Endodermal cell (in vitro differentiated cells): ENCODE measurements at places on chromosomes 4 and X.
A peak's percentile ranks its signal among the peaks of the same experiment; 100 is the strongest.

DNA sequence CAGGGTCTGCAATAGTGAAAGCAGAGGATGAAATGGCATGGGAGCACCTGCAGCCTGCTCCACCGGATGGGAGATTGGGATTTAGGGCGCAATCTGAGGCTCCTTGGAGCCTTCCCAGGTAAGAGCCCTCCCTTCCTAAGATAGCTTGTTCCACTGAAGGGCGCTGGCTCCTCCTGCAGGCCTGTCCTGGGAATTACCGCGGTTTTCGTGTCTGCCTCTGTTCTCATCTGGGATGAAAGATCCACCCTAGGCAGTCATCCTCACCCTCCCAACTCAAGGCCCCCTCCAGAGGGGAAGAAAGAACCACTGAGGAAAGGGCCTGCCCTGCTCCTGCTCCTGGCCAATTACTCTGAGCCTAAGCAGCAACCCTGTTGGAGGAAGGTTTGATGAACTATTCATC lies 547.5 kb downstream of the SMARCA1 start:
- DNase-seq = peak; percentile 93

- DNase-seq = no peak
Measured at GRCh38 chrX:130715299-130715698, 187.7 kb downstream of the ENOX2 start.

DNA sequence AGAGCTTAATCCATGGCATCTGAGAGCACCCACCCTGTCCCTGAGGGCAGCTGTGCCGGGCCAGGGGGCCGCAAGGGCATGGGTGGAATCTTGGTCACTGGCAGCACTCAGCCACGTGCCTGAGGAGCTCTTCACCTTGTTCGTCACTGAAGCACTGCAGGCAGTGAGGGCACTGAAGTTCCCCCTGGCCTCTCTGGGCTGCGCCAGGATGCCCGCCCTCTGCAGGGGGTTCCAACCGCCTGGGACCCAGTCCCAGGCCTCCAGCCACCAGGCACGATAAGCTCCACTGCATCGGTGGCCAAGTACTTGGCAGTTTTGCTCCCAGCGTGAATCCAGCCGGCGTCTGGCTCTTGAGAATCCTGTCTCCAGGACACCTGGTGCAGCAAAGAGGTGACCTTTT lies 96.4 kb upstream of the MED14 start:
- no peak for DNase-seq

DNA sequence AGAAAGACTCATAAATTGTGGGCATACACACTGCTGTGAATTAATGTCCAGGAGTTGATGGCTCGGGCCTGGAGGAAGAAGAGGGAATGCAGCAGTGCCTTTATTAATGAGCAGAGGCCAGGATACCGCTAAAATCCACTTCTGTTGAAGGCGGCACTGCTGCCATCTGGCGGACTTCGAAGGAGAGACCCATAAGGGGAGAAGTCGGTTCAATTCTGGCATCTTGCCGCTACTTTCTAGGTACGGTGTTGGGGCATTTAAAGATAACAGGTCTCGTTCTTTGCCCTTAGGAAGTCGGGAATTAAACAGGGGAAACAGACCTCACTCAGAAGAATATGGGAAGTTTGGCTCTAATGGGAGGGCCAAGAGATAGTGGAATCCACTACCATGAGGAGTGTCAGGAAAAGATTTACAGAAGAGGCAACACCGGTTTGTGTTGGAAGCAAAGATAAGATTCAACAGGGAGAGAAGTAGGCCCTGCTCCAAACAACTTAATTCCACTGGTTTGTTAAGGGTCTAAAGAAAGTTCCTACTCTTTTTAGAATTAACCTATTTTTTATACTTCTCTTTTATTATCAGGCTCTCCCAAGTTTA lies 133.6 kb upstream of the GIMD1 start:
- peak; percentile 88 for DNase-seq

DNA sequence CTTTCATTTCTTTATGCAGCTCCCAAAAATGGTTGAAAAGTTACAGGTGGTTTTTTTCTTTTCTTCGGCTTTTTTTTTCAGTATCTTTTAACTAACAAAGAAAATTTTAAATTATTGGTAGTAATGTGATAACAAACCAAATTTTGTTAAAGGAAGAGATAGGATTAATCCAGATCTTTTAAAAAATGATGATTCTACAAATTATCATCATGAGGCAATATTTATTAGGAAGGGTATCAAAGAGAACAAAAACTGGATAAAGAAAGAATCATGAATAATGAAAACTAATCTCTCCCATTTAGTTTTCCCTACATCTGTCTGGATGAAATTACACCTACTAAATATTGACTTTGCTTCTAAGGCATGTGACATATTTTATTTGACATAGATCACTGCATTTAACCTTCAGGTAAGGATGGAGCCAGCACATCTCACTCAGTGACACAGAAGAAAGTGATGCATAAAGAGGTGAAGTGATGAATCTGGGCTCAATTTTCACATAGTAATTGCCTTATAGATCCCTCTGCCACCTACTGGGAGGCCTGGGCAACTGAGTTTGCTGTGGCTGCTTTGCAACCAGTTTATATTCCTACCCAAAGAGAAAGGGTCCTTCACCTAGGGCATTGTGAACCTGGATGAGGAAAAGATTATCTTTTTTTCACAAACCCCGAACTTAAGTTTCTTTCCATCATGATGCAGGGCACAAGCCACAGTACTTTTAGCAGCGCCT lies 155.6 kb downstream of the HNRNPD start:
- no peak for DNase-seq

DNA sequence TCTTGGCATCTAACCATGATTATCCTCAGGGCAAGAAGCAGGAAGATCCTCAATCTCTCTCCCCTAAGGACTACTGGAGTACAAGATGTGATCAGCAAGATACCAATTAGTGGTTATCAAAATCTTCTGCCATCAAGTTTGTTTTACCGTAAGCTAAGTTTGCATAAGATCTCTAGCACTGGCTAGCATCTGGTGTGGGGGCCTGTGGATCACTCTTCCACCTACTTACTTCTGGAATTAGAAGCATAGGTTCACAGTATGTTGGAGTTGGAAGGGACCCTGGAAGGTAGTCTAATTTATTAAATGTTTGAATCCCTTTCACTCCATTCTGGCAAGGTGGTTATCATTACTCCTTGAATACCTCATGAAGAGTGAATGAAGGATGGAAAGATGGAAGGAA lies 93.3 kb upstream of the BANK1 start:
- no peak for DNase-seq

GRCh38 chr4:10456260-10456594 lies 999 bp downstream of the ZNF518B start:
- no peak for DNase-seq

DNA sequence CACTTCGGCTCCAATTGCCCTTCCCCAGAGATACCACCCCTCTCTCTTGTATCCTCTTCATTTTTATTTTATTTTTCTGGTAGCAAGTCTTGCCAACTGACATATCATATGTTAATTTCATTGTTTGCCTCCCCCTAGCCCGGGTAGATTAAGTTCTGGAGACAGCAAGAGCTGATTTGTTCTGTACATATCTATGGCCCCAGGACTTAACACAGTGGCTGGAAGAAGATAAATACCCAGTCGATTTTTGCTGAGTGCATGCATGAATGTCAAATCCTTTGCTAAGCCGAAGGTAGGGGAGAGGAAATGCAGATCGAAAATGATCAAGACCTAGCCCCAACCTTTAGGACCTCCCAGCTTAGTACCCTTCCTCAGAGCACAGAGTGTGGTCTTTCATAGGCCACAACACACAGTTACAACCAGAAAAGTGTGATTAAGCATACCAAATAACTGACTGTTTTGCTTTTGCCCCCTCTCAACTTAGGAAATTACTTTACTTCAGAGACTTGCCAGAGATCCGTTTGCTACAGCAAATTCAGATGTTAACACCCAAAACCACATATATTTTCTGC lies 58.7 kb upstream of the KLF3 start:
- DNase-seq = no peak

- DNase-seq = no peak
Measured at GRCh38 chr4:104795264-104795939, 300.7 kb upstream of the CXXC4 start.

DNA sequence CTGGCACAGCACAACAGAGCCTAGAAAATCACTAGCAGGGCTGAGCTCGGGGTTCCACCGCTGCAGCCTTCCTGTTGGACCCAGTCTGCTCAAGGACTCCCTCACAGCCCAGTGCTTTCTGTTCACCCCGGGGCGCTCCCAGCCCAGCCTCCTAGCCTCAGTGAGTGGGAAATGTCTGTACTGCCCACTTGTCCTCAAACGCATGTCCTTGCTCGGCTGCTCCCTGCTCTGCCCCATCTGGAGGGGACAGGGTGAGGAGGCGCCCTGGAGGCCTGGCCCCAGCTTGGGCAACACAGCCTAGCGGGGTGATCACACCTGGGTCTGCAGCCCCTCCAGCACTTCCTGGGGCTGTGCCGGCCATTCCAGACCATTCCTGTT lies 11.9 kb upstream of the CCNQ start:
- no peak for DNase-seq

- DNase-seq = no peak
Measured at GRCh38 chr4:173119818-173120217, 48.8 kb upstream of the GALNT7 start.

GRCh38 chrX:2894885-2895292 lies 34.2 kb downstream of the ARSD start:
- DNase-seq = peak; percentile 48

- no peak for DNase-seq
Measured at GRCh38 chr4:169952236-169953002, 73.8 kb downstream of the MFAP3L start.

DNA sequence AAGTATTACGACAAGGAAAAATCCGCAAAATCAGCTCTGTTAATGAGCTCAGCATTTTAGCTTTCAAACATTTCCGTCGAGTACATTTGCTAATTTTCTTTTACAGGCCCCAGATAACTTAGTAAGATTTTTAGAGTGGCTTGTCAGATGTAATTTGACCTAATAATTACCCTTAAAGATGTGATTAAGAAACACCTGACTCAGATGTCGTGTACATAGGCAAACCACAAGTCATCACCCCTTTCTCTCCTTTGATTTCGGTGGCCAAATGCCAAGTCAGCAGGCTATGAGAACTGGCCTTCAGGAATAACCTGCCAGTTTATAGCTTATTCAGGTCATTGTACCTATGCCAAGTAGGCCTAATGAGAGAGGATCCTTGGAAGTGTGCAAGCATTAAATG lies 369.6 kb downstream of the PCDH7 start:
- DNase-seq = no peak

DNA sequence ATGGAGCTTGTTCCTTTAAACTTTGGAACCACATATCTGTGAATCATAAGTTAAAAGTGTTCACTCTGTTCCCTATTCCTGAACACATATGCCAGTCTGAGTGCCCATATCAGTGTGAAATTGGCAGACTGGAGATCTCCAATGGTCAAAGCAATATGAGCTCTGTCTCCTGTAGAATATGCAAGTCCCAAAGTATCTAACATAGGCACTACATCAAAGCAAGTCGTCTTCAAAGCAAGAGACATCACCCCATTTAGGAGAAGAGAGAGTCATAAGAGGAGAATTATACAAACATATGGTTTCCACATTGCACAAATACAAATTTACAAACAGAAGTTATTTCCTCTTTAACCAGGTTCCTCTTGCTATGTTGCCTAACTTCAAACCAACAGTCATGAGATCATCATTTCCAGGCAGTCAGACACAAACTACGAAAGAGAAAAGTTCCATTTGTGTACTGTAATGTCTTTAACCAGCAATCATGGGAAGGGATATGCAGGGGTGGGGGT lies 9.9 kb upstream of the GK start:
- no peak for DNase-seq

DNA sequence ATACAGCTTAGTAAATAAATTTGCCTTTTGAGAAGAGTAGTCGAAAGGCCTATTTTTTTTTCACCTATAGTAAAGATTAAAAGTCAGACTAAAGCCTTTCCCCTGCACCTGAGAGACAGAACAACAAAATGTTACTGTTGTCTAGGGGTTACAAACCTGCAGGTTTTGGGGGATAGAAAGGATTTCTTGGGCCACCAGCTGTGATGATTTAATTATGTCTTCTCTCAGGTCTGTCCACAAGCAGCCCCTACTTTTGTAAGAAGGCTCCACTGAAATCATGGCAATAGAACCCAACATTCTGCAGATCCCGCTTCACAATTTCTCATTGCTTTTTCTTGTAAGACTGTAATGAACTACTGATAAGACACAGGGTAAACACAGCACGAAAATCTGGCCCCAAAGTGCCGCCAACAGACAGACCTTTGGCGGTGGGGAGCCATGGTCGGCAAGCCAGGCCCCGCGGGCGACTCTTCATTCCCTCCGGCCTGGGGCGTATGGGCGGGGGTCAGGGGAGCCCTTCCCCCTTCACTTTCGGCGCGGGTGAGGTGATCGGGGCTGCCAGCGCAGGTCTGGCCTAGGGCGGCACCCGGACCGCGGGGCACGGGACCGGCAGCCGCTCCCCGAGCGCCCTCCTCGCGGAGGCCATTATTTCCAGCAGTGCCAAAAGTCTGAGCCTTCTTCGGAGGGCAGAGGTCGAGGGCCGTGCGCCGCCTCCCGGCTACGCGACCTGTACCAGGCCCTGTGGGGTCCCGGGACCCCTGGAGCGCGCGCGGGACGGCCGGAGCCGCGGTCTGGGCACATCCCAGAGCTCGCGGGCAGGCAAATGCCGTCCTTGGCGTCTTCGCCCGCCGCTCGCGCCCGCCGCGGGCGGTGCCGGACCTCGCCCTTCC lies 812 bp upstream of the KDM6A start:
- no peak for DNase-seq

DNA sequence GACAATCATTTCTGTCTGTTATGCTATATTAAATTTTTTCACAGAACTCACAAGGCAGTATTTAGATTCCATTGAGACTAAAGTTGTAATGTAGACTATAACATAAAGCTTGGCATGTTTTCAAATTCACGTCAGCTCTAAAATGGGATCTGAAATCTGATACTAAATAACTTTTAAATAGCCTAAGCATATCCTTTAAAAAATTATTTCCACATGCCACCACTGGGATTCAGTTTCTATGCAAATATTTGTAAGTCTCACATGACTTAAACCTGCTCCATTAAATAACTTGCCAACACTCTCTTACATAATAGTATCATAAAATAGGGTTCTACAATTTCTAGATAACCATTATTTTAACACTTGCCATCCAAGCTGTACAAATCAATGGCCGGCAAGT lies 32.4 kb downstream of the KLHL8 start:
- DNase-seq = no peak

GRCh38 chr4:6854098-6854744 lies 55.4 kb upstream of the TBC1D14 start:
- no peak for DNase-seq

- no peak for DNase-seq
Measured at GRCh38 chr4:145103496-145103895, 5.4 kb downstream of the ABCE1 start.
